ENCODE measurements at places on chromosomes 7 and 10. TPM values are rescaled to one million over a fixed set of nuclear protein-coding genes. Genes with fewer than 3 reads are reported as not detected.

DNA sequence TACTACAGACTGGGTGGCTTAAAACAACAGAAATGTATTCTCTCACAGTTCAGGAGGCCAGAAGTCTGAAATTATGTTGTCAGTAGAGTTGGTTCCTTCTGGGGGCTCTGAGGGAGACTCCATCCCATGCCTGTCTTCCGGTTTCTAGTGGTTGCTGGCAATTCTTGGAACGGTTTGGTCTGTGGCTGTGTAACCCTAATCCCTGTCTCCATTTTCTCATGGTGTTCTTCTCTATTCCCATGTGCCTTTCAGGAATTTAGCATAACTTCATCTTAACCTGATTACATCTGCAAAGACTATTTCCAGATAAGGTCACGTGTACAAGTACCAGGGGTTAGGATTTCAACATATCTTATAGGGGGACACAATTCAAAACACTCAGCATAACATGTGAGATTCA, 73.2 kb downstream of the FAM241B start:
- no peak for ATAC-seq

Gene TAS2R3
- 0.62 TPM for total RNA-seq

Gene ZNF800
- 36.0 TPM for total RNA-seq

GRCh38 chr7:30136117-30136731, 1.4 kb downstream of the MTURN start:
- ATAC-seq, result no peak

GRCh38 chr10:121036431-121036830, 185.3 kb downstream of the WDR11 start:
- ATAC-seq, result no peak

DNA sequence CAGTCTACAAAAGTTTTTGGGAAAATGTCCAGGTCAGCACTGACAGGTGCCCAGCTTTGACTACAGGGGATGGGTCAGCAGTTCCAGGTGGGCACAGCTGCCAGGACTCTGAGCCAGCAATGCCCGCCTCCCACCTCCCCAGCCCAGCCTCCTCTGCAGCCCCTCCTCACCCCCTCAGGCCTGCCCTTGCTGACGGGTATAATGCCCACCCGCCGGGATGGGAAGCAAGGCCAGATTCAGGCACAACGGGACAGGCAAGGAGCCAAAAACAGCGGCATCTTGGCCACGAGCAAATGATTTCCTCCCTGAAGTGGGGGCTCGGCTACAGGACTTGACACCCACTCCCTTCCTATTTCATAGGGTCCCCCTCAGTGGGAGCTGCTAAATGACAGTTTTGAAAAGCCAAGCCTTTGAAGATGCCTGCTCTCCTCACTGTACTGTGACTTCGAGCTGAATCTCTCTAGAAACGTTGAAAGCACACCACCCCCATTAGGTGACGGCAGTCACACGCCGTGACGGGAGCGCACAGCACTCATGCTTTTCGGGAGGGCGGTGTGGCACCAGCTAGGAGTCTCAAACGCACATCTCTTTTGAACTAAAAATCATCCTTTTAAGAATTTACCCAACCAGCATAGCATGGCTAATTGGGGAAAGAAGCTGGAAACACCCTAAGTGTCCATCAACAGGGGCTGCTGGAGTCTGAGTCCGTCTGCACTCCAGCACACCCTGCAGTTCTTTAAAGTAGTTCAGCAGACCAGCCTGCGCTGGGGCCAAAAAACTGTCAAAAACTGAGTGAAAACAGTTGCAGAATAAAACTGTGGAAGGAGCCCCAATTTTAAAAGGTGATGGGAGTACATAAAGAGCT, 29.6 kb downstream of the MAD1L1 start:
- ATAC-seq, result no peak

DNA sequence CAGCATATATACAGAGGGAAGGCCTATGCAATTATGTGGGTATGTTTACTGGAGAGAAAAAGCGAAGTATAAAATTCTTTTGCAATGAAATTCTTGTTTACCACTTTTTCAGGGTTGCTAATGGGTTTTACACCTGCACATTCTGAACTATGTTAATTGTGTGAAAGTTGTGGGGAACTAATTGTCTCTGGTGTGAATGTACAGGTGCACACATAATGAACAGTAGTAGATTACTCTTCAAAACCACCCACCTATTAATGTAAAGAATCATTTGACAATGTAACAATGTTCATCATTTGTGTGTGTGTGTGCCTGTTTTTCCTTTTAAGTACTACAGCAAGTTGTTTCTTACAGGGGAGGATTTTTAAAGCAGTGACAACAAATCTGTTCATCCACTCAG, 80.0 kb upstream of the FEZF1 start:
- no peak for ATAC-seq

GRCh38 chr7:95632609-95633008, 36.3 kb upstream of the PDK4 start:
- ATAC-seq, result peak; percentile 52

Gene COBL
- 17.2 TPM for total RNA-seq

DNA sequence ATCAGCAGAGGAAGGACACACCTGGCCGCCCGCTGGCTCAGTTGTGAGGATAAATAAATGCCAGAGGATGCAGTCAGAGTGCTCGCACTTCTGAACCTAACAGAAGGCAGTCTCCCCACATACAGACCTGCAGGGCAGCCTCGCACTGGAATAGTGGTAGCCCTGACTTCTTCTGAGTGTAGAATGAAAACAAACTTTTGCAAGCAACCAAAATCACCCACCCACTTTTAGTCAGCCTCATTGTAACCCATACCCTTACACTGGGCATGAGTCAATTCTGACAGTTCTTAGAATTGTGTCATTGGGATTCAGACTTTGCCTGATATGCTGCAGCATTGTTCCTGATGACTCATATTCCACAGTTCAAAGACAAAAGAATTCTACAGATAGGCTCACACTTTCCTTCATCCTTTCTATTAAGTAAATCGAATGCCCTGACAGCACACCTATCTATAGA, 167.0 kb upstream of the CDK1 start:
- no peak for ATAC-seq

- no peak for ATAC-seq
Observed at GRCh38 chr10:23342213-23342884, 2.2 kb downstream of the C10orf67 start.

DNA sequence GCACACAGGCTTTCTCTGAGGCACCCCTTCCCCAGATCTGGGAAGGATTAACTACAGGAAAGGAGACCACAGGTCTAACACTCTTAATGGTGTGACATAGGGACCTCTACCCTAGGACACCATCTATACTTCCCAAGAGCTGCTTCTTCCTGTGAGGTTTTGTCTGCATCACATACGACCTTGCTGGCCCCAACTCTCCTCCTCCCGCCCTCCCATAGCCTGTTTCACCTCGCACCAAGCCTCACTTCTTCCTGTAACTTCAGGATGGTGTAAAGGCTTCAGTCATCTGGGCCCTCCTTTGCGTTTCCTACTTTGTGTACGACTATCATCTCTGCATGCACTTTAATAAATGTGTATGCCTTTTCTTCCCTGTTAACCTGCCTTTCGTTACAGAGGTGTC, 274.3 kb downstream of the KLF6 start:
- ATAC-seq, result no peak

Gene RPEL1
- not detected for total RNA-seq

Gene CBLL1
- 45.5 TPM for total RNA-seq

DNA sequence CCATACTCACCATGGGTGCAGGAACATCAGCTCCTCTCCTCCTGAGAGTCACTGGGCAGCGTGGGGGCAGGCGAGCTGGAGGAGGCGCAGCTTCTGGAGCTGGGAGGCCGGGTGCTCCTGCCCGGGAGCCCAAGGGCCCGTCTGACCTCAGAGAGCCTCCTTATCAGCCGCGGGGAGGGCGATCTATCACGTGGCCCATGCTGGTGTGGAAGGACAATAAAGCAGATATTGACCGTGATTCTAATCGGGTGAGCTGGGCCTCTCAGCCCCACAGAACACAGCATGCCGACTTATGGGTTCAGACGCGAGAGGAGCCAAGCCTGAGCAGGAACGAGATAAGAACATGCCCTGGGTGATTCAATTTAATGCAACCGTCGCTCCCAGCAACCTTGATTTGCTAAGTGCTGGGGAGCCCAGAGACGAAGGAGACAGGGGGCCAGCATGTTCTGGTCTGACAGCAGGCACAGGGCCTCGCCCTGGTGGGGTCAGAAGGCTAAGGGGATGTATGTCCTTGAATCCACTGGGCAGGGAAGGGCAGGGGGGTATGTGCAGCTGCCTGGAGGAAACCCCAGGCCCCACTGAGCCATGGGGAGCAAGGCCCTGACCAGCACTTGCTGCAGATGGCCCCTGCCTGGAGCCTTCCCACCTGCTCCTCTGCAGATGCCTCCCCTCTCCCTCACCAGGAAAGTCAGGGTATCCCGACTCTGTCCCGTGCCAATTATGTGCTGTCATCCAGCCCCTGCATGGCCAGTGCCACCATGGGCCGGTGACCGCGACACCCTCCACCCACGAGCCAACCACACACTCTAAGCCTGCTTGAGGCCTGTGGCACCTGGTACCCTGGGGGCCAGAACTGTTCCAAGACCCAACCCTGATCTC, 95.3 kb upstream of the RET start:
- ATAC-seq, result no peak

- no peak for ATAC-seq
Observed at GRCh38 chr7:81488210-81488609, 281.6 kb downstream of the HGF start.

Data from gastroesophageal sphincter (tissue), 4 donors.